ENCODE measurements at places on chromosomes 7 and 10.
A peak's percentile ranks its signal among the peaks of the same experiment; 100 is the strongest.

DNA sequence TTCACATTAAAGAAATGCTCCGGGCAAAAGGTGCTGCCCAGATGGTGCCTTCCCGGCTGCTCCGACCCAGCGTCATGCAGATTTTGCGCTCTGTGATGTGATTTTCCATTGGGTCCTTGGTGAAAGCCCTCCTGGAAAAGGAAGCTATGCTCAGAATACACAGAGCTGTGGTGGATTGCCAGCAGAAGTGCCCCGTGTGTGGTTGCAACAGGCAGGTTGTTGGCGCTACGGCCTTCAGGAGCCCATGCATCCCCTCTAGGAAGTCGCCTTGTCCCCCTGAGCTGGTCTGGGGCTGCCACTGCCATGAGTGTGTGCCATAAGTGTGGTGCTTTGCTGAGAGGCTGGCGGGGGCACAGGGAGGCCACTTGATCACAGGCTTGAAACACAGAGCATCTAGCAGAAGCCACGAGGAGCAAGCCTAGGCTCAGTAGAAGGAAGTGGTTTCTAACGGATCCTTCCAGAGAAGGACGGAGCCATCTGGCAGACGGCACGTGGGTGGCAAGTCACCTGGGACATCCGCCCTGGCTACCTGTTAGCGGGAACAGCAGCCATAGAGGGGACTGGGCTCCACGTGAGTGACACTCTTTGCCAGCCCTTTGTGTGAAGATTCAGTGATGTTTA is 210.9 kb downstream of the CUX1 start:
- H3K27me3 ChIP-seq: no peaks in the 10 kb centered on the region
- no peaks in the 10 kb centered on the region for H3K36me3 ChIP-seq

DNA sequence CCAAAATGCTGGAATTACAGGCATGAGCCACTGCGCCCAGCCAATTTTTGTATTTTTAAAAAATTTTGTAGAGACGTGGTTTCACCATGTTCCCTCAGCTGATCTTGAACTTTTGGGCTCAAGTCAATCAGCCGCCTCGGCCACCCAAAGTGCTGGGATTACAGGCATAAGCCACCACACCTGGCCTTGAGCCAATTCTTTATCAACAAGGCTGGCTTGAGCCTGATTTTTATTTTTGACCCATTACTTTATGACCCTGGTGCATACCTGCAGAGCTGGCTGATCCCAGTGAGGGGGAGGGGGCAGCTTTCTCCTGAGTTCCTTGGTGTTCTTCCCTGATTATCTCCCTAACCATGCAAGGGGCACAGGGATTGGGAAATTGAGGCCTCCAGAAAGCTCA is 15.8 kb upstream of the CPA1 start:
- no peaks in the 10 kb centered on the region for H3K27me3 ChIP-seq
- H3K36me3 ChIP-seq: no peaks in the 10 kb centered on the region
- H3K4me1 ChIP-seq: peaks cover 3% of the 10 kb centered on the region

GRCh38 chr7:35801392-35802101 is 690 bp downstream of the SEPTIN7 start:
- H3K27ac ChIP-seq: peak overlapping the region; percentile 95
- H3K4me3 ChIP-seq: peak overlapping the region; percentile 98
- no peaks in the 10 kb centered on the region for H3K4me1 ChIP-seq
- no peaks in the 10 kb centered on the region for H3K36me3 ChIP-seq

- DNase-seq: no peak
- no peak overlapping the region for H3K4me3 ChIP-seq
- no peaks in the 10 kb centered on the region for H3K27me3 ChIP-seq
- H3K4me1 ChIP-seq: no peaks in the 10 kb centered on the region
These were observed 141.0 kb downstream of the FZD1 start for GRCh38 chr7:91405092-91405788.

DNA sequence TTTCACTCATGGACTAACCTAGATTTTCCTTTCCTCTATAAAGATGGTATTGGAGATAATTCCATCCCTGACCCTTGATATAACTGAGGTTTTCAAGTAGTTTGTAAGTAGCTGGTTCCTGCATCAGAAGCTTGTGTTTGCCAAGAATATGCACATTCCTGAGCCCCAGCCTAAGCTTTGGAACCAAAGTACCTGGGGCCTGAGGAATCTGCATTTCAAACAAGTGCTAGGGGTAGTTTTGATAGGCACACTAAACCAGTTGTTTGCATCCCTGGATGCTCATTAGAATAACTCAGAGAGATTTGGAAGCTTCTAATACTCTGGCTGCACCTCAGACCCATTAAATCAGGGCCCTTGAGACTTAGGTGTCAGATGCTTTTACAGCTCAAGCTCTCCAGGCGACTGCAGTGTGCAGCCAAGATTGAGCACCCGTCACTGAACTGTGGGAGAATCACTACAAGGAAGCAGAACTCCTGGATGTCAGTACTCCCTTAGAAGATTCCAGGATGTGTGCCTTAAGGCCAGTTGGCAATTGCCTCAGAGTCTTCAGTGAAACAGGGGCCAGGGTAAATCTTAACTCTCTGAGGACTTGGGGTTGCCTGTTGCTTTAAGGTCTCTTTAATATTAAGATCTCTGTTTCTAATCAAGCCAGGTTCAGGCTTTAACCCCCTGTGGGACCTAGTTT is 565.0 kb downstream of the REEP3 start:
- H3K4me3 ChIP-seq: no peak overlapping the region
- H3K36me3 ChIP-seq: no peaks in the 10 kb centered on the region
- no peaks in the 10 kb centered on the region for H3K4me1 ChIP-seq

- no peaks in the 10 kb centered on the region for H3K4me1 ChIP-seq
- no peak overlapping the region for H3K27ac ChIP-seq
- H3K4me3 ChIP-seq: no peak overlapping the region
- no peak for DNase-seq
- H3K36me3 ChIP-seq: no peaks in the 10 kb centered on the region
These were observed 88.5 kb downstream of the PRLHR start for GRCh38 chr10:118506671-118507590.

GRCh38 chr10:111392910-111393309 is 316.1 kb downstream of the ADRA2A start:
- H3K4me3 ChIP-seq: no peak overlapping the region
- H3K36me3 ChIP-seq: no peaks in the 10 kb centered on the region
- H3K4me1 ChIP-seq: no peaks in the 10 kb centered on the region
- DNase-seq: no peak

DNA sequence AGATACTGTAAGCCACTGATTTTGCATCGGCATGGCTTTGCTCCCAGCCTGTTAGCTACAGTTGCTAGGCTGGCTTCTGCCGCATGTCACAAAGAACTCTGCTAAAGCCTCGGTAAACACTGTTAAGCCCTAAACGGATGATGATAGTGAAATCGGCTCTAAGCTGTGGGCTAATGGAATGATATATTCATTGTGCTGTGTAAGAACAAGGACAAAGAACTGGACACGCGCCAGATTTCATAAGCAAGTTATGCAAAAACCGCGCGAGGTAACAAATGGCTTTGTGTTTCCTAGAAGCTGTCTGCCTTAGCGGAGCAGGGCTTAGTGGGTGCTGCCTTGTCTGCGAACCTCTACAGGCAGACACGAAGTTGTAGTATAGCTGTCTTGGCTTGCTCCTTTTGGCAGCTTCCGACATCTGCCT is 331.3 kb upstream of the COBL start:
- peak; percentile 84 for DNase-seq
- H3K27me3 ChIP-seq: no peaks in the 10 kb centered on the region
- no peak overlapping the region for H3K4me3 ChIP-seq
- no peaks in the 10 kb centered on the region for H3K4me1 ChIP-seq
- no peaks in the 10 kb centered on the region for H3K36me3 ChIP-seq
- no peak overlapping the region for H3K27ac ChIP-seq

DNA sequence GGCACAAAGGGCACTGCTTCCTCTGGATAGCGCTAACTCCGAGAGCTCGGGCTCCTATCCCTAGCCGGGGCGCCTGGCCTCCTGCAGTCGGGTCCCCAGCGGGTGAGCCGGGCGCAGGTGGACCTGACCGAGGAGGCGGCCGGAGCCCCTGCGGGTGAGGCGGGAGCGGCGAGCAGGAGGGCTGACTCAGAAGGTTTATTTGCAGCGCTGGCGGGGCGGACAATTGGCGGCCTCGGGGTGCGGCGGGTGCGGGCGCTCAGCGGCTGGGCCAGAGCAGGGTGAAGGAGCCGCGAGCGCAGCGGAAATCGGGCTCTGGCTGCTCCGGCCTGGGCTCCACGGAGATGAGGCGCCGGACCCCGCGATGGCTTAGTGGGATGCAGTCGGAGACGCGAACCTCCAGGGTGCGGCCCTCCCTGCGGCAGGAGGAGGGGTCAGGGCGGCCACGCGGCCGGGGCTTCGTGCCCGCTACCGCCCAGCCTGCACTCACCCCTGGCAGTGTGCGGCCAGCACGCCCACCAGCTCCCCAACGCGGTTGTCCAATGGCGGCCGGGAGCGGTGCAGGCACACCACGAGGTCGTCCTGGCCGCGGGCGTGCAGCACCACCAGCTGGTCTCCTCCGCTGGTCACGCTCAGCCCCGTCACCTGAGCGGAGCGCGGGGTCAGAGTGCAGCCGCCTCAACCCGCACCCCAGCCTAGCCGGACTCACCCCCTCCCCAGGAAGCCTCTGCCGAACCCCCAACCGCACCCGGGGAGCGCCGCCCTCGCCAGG is 16.1 kb downstream of the MYO1G start:
- H3K27ac ChIP-seq: no peak overlapping the region
- H3K27me3 ChIP-seq: no peaks in the 10 kb centered on the region
- H3K4me3 ChIP-seq: peak overlapping the region; percentile 43
- DNase-seq: no peak
- no peaks in the 10 kb centered on the region for H3K4me1 ChIP-seq

- H3K36me3 ChIP-seq: no peaks in the 10 kb centered on the region
- no peaks in the 10 kb centered on the region for H3K27me3 ChIP-seq
- no peaks in the 10 kb centered on the region for H3K4me1 ChIP-seq
- H3K4me3 ChIP-seq: no peak overlapping the region
- DNase-seq: no peak
- H3K27ac ChIP-seq: no peak overlapping the region
These were observed 179.5 kb downstream of the ZWINT start for GRCh38 chr10:56181607-56182006.
